ENCODE measurements at places on chromosomes 5 and 9.

- DNase-seq = no peak
These were observed 33.0 kb downstream of the NR3C1 start for GRCh38 chr5:143370440-143370839.

DNA sequence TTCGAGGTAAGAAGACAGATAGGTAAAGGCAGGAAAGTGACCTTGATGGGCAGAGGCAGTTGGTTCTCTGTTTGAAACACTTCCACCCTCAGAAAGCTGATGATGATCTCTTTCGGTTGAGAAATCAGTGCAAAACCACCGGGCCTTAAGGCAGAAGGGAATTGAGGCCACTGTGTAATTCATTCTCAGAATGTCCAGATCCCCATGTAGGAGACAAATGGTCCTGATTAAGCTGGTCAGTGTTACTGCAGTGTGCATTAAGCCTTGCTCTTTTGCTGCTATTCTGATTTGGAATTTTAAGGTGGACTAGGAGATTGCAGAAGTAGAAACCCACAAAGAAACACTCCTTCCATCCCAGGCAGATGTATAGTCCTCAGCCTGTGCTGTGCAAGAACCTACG is 255.2 kb downstream of the ARHGAP26 start:
- DNase-seq = no peak

GRCh38 chr5:128636361-128636760 is 98.3 kb upstream of the FBN2 start:
- DNase-seq = no peak

DNA sequence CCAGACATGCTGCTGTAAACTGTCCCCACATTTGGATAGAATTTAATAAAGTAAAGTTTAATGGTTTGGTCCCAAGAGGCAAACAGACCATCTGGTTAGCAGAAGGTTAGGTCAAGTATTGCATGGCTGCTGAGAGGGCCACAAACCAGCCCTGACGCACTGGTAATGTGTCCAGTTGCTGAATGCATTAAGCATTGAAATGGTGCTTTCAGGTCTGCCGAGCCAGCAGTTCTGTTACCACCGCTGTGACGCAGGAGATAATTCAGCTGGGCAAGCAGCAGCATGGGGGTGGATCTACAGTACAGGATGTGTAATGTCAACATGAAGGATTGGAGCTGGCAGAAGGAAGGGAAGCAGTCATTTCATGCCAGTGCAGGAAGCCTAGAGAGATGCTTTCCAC is 16.0 kb downstream of the ZNF462 start:
- no peak for DNase-seq

- no peak for DNase-seq
These were observed 600.7 kb upstream of the PTGER4 start for GRCh38 chr5:40078898-40079575.

- DNase-seq = no peak
These were observed 45.8 kb upstream of the STK32A start for GRCh38 chr5:147189109-147189424.

GRCh38 chr5:146909255-146910068 is 30.9 kb upstream of the PPP2R2B start:
- DNase-seq = no peak

GRCh38 chr9:137128158-137128861 is 10.6 kb upstream of the GRIN1 start:
- DNase-seq = no peak

DNA sequence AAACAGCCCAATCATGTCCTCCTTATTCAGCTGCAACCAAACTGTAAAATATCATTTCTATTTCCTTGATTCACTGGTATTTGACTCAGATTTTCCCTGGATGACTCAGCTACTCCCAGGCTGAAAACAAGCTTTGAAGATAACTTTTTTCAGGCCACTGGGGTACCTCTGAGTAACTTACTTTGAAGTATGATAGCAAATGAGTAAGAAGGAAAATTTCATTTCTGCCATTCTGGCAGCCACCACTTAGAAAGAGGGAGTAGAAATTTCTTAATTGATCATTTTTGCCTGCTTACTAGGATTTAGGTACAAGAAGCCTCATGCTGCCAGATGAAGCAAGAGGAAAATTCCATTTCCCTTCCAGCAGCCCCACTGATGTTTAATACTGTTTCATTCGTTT is 247.4 kb downstream of the PRELID2 start:
- DNase-seq = no peak

DNA sequence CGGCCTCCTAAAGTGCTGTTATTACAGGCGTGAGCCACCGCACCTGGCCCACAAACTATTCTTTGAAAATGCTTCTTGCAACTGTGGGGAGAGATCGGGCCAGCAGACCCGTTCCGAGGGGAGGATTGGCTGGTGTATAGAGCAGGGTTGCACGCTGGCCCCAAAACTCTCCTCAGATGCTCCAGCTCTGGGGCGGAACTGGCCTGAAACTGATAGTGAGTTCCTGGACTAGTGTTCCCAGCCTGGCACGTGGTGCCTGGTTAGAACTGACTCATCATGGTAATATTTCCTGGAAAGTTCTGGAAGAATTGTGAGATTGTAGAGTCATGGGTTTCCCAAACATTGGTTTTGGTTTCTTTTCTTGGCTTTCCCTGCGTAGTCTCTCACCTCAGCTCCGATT is 120.5 kb downstream of the FBXL7 start:
- no peak for DNase-seq

- no peak for DNase-seq
These were observed 749.8 kb upstream of the GRAMD2B start for GRCh38 chr5:125673359-125673950.

GRCh38 chr9:129036241-129036922 is at the start of gene MIGA2:
Gene MIGA2, plus strand, starts transcription at chr9:129036626. Its CDS starts 3,969 bp downstream, at chr9:129040595.
- DNase-seq = peak; percentile 73

GRCh38 chr5:57298295-57298984 is 124.6 kb downstream of the GPBP1 start:
- DNase-seq = peak; percentile 52

- DNase-seq = no peak
These were observed 8.5 kb downstream of the CEP72 start for GRCh38 chr5:620586-621180.

DNA sequence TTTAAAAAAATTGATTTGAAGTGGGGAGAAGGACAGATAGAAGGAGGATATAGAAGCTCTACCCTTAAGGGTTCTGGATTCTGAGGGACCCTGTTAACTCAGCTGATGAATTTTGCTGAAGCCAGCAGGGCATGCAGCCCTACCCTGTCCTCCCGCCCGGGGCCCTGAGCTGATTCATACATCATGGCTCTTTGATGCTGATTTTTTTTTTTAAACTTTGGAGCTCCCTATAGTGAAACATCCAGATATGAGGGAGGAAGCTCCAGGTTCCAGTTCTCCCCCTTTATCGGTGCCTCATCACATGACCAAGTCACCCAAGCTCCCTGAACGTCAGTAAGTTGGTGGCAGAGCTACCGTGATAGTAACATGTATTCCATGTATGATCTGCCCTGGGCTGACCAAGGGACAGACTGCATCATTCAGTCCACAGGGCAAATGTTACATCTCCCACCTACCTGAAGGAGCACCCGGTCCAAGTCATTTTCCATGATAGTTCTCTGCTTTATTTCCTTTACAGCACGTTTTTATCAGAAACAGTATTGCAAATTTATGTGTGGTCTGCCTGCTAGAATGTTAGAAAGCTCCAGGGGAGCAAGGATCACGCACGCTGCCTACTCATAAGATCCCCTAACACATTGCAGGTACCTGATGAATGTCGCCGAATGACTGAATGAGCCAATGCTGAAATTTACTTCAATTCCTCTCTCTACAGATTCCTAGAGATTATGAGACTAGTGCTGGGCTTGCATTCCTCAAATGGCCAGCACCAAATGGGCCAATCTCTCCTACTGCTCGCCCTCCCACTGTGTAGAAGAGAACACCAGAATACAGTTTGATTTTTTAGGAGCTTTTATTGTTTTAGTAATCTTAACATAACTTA is 25.9 kb downstream of the SPARC start:
- peak; percentile 63 for DNase-seq

GRCh38 chr5:173640156-173640804 is 23.8 kb upstream of the BOD1 start:
- no peak for DNase-seq

DNA sequence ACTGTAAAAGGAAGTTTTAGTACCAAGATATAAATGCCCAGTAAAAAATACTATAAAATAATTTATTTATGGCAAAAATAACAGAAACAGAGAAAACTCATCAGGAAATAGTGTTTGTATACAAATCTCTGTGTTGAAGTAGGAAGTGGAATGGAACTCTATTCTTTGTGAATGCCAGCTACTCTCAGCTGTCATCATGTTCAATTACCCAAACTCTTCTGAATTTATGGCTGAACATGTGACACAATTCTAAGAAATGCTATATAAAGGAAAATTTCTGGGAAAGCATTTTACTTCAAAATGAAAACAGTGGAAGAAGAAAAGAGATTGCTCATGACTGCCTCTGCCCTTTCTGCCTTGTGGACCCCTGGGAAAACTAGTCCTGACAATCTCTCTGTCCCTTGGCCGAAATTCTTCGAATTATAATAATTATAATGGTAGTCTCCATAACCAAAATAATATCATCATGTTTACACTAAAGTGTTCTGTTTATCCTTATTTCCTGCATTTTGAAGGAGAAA is 522.3 kb upstream of the ST8SIA4 start:
- no peak for DNase-seq

GRCh38 chr5:150058480-150059126 is 27.8 kb downstream of the CSF1R start:
- peak; percentile 44 for DNase-seq

DNA sequence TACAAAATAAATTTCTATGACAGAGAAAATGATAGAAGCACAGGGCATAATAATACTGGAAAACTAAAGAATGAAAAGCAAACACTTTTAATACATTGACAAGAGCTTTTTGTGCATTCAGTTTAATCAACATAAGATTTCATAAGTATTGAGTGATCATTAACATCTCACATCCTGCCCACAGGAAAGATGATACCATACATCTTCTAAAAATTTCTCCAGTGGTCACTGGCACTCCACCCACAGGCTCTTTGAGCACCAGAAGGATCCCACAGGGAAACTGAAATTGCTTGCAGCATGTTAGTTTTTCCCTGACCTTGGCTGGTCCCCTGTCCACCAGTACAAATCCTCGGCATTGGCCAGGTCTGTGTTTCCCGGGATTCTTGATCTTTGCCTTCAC is 186.0 kb downstream of the CEMIP2 start:
- DNase-seq = no peak

DNA sequence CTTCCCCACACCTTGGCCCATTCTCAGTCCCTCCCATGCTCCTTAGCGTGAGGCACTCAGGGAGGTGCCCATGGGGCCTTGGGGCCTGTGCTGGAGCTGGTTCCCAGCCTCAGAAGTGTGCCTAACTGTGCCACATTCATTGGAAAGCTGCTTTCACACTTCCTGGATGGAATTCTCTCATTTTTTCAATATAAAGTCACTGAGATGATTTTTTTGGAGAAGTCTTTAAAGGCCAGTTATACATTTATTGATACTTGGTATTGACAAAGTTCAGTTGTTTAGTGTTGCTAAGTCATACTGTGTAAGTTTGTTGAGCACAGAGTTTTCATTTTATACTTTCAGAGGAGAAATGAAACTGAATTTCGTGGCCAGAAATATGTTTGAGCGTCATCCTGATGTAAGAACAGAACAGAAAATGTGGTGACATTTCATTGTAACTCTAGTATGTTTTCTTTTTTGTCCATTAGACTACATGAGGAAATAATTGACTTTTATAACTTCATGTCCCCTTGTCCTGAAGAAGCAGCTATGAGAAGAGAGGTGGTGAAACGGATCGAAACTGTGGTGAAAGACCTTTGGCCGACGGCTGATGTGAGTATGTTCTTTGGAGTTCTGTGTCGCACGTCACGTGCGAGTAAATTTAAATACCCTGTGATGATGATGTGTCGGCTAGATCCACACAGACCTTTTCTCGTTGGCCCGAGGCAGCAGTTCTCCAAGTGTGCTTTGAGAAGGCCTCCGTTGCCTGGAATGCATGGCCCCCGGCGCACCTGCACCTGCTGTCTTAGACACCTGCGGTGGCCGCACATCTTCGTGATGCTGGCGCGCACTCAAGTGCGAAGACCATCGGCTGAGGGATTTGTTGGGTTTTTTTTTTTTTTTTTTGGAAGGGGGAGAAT is 24.1 kb downstream of the TENT4A start:
- no peak for DNase-seq

- no peak for DNase-seq
These were observed 64.5 kb downstream of the C9orf152 start for GRCh38 chr9:110143485-110143884.

DNA sequence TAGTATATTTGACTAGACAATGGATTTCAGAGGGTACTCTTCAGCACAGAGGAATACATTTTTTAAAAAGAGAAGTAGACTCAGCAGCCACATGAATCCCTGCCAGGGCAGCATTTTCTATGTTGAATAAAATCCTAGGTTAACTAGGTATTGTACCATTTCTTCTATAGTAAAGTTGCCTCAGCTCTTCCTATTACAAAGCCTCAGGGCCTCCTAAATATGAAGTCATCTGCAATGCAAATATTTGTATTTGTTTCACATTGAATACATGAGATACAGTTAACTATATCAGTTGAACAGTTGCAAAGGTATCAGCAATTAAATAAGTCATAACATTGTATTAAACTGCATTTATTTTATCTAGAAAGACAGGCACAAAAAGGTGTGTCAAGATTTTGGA is 59.5 kb downstream of the NUDT12 start:
- DNase-seq = no peak

DNA sequence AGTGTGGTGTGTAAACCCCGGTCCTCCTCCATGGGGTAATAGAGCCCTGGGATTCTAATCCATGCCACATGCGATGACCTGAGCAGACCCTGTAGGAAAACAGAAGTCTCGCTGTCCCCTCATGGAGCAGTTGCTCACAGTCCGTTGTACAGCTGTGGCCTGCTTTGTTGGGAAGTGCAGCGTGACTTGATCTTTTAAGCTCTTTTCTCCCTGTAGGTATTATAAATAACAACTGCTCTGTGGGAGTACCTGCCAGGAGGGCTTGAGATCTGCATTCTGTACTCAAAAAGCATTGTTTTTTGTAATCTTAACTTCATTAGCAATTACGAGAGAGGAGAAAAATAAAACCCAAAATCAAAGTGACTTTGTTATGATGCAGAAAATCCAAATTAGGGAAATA is 17.3 kb downstream of the MEGF10 start:
- DNase-seq = no peak

Data from keratinocyte (primary cell).